Activated B cell treated with CpG ODN at 0.5 μM for 24 hours (primary cell): ENCODE measurements at places on chromosomes 2 and 18. TPM values are rescaled to one million over a fixed set of nuclear protein-coding genes. Genes with fewer than 3 reads are reported as not detected.
A peak's percentile ranks its signal among the peaks of the same experiment; 100 is the strongest.

Gene ICA1L
- total RNA-seq = 7.3 and 10.2 TPM in 2 replicates

Gene RIT2
- total RNA-seq = not detected in 2 replicates

Gene TUBA4A
- total RNA-seq = 184 and 192 TPM in 2 replicates

Gene ANTXR1
- total RNA-seq = not detected in 2 replicates

Gene MYO3B
- not detected in 2 replicates for total RNA-seq

GRCh38 chr2:165582409-165582808, 112.9 kb downstream of the CSRNP3 start:
- DNase-seq = no peak

- no peak for DNase-seq
Observed at GRCh38 chr2:165617741-165618481, 148.4 kb downstream of the CSRNP3 start.

DNA sequence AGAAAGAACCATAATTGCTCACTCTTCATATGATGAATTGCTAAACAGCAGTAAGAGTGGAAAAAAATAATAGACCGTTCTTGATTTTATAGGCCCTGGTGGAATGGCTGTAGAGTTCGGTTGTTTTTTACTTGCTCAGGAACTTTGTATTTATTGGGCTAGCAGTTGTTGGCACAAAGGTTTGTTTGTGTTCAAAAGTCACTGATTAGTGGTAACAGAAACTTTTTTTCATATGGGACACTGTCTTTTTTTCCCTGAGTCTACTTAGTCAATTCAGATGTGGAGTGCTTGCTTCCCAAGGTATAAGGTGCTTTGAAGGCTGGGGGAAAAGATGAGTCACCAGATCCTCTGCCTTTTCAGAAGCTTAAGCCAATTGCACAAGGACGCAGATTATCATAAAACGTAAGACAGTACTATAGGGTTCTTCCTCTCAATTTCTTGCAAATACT, 25.8 kb downstream of the PHLPP1 start:
- no peak for DNase-seq

DNA sequence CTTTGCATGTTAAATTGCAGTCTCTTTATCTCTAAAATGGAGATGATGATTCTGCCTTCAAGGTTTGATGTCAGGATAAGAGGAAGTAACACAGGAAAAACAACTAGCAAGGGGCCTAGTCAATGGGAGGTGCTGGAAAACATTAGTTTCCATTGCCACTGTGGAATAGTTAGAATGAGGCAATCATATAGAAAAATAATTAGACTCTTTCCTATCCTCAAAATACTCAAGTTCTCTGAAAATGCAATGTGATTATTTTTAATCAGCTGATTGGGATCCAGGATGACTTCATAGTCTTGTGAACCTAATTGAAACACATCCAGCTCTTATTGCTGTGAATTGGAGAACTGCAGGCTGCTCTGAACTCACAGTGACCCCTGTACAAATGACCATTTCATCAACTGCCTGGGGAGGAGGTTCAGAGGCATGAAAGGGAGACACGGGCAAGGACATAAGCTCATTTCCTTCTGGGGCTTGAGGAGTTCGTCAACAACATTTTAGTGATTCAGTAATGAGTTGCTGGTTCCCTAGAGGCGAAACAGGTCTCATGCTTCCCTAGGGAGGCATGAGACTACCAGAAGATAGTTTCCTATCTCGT, 422.5 kb downstream of the LPIN1 start:
- DNase-seq = no peak

- DNase-seq = peak; percentile 27
Observed at GRCh38 chr2:216006164-216006663, 7.1 kb downstream of the MREG start.

GRCh38 chr2:181161615-181162014, 181.2 kb downstream of the UBE2E3 start:
- DNase-seq = no peak

GRCh38 chr2:24262421-24262970, 87.6 kb downstream of the FAM228A start:
- no peak for DNase-seq

DNA sequence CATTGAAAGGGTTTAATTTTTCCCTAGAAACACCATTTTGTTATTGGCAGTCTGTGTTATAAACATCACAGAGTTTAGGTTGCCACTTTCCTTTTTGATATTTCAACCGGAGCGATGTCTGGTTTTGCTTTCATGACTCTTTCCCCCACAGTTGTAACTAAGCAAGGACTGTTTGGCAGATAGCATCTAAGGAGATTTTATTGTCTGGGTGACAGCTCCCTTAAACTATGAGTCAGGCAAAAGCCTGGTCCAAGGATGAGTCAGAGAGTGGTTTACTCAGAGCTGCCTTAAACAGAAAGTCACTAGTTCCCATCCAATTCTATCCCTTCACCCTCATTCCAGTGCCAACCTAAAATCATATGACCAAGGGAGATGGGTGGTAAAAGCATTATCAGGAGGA, 341.6 kb upstream of the VWC2L start:
- DNase-seq = no peak

- peak; percentile 49 for DNase-seq
Observed at GRCh38 chr2:10721396-10722251, at the start of gene ATP6V1C2. Gene ATP6V1C2 (plus strand): TSS chr2:10721630. CDS start chr2:10722850, 1,220 bp downstream.

- no peak for DNase-seq
Observed at GRCh38 chr2:239235311-239235710, 165.5 kb downstream of the HDAC4 start.

- DNase-seq = no peak
Observed at GRCh38 chr18:79402977-79403722, 7.4 kb downstream of the NFATC1 start.
